Immature natural killer cell (primary cell): ENCODE measurements at places on chromosomes 2 and 18.

DNA sequence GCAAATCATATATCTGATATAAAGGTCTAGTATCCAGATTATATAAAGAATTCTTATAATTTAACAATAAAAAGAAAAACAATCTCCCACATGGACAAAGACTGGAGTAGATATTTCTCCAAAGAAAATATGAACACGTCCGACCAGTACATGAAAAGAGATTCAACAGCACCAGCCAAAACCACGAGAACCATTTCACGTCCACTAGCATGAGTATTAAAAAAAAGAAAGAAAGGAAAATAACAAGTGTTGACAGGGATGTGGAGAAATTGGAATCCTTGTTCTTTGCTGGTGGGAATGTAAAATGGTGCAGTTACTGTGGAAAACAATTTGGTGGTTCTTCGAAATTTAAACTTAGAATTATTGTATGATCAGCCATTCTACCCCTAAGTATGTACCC lies 432.7 kb upstream of the TRIB2 start:
- DNase-seq = no peak

GRCh38 chr18:41140506-41140905 lies 814.5 kb upstream of the PIK3C3 start:
- no peak for DNase-seq

DNA sequence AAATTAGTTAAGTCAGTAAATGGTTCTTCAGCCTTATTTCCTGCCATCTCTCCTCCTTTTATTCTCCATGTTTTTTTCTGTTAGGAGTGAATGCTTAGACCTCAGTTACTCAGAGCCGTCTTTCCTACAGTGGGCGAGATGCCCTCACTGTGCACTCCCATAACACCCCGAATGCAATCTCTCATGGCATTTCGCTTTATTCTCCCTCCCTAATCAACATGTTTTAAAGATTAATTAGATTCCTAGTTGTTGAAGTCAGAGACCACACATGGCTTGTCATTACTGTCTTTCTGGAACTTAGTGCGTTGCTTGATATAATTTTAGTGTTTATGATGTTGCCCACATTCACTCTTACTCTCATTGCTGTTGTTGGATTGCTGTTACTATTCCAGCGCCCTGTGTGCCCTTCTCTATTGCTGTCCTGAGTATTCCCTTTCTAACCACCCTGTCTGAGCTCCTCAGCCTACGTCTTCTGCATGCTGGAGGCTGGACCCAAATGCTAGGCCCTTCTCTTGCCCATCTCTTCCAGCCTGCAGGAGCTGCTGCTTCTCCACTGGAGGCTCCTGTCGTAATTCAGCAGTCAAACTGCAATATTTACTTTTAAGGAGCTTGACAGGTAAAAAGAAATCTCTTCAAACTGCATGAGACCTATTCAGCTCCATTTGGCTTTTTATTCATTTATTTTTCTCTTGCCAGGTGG lies 99.3 kb downstream of the MAP2 start:
- DNase-seq = no peak

GRCh38 chr2:188835821-188836220 lies 138.4 kb upstream of the COL3A1 start:
- no peak for DNase-seq

DNA sequence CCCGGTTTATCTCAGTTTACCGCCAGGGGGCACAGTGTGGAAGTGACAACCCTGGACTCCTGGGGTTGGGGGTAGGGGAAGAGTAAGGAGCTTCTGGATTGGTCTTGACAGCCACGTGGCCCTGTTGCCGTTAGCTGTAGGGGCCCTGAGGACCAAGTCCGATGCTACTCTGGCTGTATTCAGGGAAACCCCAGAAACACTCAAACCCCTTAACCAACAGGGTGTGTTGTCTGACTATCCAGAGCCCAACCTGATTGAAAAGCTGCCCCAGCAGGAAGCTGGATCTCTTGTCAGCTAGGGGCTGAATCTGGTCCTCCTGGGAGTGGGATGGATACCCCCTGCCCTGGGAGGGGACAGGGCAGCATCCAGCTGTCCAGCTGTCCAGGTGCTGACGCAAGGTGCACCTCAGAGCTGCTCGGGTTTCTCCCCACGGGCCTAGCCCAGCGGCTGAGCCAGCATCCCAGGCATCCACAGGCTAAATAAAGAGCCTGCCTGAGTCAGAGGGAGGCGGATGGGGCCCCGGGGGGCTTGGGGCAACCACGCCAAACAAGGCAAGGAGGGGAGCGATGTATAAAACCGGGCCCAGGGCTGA lies 3.1 kb upstream of the GMPPA start:
- DNase-seq = peak; percentile 32

GRCh38 chr2:85462322-85462721 lies 43.8 kb downstream of the SH2D6 start:
- no peak for DNase-seq

GRCh38 chr2:29841386-29842004 lies 79.9 kb downstream of the ALK start:
- no peak for DNase-seq

DNA sequence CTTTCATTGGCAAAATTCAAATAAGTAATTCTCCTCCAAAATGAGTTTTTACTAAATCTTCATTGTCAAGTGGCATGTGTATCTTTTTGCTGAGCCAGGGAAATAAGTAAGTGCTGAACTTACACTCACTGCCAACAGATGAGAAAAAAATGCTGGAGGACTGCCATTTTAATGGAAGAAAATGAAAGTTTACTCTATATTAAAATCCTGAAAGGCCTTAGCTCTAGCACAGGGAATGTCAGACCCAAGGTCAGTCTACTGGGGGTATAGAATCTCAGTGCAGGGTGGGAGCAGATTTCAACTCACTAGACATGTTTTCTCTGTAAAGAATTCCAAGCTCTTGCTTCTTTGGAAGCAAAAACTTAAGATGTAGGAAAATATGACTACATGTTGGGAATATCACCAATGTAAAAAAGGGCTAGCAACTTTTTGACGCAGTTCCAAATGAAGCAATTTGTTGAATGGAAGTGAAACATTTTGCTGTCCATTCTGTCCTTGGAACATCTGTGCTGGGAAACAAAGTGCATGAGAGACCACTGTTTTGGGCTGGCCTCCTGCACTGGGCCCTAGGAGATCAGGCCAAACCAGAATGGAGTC lies 127.0 kb downstream of the ST6GAL2 start:
- no peak for DNase-seq

DNA sequence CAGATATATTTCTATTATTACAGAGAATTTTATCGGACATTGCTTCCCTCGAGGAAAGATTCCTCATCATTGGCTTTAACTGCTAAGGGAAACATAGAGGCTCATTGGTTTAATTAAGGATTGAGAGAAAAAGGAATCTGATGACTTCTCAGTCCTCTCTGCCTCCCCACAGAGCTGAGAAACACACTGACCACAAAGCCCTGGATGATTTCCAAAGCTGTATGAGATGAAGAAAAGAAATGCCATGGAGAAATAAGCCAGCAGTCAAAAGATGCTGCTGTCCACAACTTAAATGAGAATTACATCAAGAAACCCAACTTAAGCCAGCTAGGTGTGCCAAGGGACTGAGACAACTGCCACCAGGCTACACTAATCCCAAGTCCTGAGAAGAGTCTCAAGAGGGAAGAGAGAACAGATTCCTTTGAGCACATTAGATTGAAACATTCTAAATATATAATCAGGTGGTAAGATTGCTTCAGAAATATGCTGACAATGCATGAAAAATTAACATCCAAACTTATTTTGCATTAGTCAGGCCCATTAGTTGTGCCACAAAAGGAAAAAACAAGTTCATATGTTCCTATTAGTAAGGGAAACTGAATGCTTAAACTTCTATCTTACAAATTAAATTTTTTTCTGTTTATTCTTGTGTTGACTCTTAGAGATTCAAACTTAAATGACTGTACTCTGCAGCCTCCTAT lies 308.1 kb upstream of the CYRIA start:
- no peak for DNase-seq

- no peak for DNase-seq
Observed at GRCh38 chr18:135045-135444, 23.3 kb upstream of the USP14 start.

DNA sequence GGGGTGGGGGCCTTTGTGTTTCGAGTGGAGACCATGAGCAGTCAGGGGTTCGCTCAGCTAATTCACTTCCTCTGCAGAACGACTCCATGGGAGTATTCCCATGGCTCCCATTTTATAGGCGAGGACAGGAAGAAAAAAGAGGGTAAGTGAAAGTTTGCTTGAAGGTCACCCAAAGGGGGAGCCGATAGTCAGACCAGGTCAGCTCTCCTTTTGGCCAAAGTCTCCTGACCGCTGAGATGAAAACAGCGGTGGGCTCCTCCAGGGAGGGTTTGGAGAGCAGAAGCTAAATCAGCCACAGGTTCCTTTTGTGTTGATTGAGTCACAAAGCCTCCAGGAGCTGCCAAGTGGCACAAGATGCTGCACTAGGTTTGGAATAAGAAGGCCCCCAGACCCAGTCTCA lies 34.1 kb upstream of the CTAGE1 start:
- DNase-seq = no peak

DNA sequence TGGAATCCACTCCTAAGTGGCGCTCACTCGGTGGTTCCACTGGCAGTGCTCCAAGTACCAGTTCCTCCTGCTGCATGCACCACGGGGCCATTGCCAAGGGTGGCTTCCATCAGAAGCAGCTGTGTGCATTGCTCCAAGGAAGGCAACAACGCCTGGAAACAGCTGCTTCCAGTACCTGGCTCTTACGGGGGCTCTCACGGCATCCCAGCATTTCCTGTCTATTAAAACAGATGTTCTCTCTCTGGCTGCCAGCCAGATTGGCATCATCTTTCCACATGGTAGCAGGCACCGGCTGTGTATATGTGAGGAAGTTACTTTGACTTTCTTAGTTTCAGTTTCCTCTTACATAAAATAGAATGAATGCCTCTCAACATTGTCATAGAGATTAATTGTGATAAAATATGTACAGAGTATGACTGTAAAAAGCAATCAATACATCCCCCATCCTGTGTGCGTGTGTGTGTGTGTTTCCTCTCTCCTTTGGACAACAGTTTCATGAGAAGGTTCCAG lies 84.9 kb downstream of the CMPK2 start:
- DNase-seq = no peak

- DNase-seq = no peak
Observed at GRCh38 chr18:62651276-62652056, 63.9 kb upstream of the PHLPP1 start.

DNA sequence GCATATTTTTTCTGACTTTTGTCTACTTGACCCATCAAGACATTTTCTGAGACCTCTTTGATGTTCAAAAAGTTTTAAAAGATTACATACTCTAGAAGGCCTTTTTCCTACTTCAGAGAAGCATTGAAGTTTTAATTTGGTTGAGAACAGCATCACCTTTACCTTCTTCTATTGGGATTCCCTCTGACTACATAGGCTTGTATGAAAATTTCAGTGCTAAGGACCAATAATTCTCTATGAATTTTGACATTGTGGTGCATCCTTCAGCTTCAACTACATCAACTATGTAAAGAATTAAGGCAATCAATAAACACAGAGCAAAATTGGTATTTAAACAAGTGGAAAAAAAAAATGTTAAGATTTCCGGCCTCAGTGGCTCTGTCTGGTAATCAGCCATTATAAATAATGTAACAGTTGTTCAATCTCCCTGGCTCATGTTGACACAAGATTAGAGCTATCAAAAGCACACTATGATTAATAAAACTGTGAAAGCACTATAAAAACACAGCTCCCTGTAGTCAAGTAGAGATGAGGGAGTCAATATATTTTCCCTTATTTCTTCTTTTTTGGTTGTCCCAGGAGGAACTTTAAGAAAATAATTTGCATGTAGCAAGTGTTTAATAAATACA lies 627.0 kb upstream of the SYT4 start:
- DNase-seq = no peak

GRCh38 chr2:46297546-46298271 lies 502 bp downstream of the EPAS1 start:
- DNase-seq = peak; percentile 44

DNA sequence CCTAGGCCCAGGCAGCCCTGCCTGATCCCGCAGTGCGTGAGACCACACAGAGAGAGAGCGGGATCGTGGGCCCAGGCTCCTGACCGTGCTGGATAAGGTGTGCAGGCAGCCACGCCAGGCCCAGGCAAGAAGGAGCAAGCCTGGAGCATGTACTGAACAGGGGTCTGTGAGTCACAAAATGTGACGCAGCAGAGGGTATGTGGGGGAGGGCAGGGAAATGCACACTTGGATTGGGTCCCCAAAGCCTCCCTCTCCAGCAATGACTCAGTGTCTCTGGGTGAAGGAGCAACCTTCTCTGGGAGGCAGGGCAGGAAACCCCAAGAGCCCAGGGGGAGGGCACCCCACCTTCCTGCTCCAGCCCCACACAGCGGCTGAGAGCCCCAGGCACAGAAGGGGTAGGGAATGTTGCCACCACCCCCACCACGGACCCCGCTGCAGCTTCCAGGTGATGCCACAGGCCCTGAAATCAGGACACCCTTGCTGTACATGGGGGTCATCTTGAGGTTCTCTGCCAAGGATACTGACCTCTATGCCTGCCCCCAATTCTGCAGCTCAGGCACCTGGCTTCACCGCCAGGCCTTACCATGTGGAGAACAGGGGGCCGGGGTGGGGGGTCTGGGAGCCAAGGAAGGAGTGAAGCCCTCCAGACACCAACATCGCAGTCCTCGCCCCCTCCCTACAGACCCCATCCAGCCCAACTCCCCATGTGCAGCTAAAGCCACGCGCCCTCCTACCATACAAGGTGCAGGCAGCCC lies 1.3 kb upstream of the GPC1 start:
- DNase-seq = no peak
